ENCODE measurements at places on chromosomes 2 and 18. TPM values are rescaled to one million over a fixed set of nuclear protein-coding genes. Genes with fewer than 3 reads are reported as not detected.
A peak's percentile ranks its signal among the peaks of the same experiment; 100 is the strongest.

- DNase-seq: no peak
These were observed 100.8 kb upstream of the KCTD1 start for GRCh38 chr18:26649193-26649543.

DNA sequence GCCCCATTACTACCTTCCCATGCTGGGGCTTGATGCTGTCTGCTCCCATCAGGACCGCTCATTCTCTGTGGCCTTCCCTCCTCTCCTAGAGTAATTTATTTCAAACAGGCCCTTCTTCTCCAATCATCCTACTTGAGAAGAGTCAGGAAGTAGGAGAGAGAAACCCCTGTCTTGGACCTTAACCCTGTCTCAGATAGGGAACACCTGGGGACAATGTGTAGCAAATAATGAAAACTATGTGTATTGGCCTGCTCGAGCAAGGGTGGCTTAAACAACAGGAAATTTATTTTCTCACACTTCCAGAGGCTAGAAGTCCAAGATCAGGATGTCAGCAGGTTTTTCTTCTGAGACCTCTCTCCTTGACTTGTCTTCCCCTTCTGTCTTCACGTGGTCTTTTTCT is 26.6 kb upstream of the NEMP2 start:
- no peak for DNase-seq

DNA sequence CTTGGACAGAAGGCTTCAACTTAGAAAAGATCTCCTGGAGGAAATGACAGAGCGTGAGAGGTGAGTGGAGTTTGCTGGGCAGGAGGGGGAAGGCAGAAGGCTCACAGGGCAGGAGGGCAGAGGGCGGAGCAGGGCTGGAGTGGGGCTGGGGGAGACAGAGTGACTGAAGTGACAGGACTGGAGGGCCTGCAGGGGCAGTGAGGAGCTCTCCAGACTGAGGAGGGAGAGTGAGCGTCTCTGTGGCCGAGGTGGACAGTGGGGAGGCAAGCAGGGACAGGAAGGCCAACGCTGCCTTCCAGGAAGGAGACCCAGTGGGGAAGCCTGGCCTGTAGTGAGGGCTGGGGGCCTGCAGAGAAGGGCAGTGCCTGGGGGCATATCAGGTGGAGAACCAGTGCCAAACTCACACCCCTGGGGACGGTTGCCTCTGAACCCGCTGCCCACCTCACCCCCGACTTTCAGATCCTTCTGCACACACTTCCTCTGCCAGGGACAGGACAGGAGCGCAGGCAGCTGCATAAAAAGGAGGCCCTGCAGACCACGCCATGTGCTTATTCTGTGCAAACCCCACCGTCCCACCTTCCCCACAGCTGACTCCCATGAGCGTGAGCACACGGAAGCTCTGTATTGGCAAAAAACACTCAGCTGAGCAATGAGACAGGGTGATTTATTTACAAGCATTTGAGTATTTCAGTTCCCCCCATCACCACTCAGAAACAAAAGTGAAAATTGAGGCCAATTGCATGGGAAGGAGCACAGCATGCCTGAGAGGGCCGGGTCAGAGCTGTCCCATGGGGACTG is 244.3 kb downstream of the FAM210A start:
- DNase-seq: no peak

DNA sequence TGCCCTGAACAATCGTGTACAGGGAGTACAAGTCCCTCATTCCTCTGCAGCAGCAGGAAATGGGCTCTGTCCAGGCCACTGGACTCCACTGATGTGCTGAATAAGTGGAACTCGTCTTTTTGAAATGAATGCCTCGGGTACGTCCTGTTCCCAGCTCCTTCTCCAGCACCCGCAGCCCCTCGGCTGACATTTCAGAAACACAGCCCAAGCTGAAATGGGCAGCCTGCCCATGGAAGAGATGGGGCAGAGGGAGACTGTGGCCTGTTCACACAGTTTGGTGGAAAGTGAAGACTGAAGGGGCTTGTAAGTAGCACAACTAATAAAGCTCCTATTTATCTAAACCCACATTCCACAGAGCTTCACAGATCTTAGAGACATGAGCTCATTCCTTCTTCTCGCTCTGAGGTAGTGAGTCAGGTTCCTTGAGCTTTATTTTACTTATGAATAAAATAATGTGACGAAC is 498.6 kb downstream of the TXNL1 start:
- DNase-seq: peak; percentile 65

GRCh38 chr2:85736456-85737355 is 17.1 kb upstream of the ATOH8 start:
- DNase-seq: no peak

- no peak for DNase-seq
These were observed at the start of gene VAMP8 for GRCh38 chr2:85577386-85578242. Gene VAMP8, plus strand, starts transcription at chr2:85577586. Its CDS starts 61 bp downstream, at chr2:85577647.

DNA sequence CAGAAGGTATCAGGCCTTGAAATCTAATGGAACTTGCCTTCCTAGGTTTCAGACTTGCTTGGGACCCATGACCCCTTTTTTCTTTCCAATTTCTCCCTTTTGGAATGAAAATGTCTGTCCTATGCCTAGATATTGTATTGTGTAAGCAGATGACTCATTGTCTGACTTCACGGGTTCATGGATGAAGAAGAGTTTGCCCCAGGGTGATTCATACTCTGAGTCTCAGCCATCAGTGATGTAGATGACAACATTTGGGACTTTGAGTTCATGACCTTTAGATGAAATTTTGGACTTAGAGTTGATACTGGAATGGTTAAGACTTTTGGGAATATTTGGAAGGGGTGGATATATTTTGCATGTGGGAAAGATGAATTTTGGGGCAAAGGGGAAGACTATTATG is 11.2 kb upstream of the SCYGR5 start:
- DNase-seq: no peak

DNA sequence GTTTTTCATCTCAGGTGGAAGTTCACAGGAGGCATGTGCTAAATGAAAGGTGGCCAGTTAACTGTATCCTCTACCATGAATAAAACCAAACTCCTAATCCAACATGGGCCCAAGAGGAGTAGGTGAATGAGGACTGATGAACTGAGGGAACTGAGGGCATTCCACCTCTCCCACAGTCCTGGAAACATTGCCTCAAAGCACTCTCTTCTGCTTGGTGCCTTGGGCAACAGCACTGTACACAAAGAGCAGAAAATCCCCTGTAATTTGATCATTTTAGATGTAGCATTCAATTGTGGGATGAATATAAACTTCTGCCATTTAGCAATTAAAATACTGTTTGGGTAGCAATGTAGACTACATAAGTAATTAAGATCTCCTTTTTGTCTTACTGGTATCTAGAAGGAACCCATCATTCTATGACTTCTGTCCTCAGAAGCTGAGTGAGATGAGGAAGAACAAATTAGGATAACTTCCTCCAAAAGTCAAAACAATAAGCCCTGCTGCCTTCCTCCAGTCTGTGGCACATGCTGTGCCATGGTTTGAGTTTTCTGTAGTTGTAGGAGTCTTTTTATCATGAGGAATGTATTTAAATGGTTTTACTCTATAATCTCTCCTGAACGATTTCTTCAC is 86.7 kb upstream of the ZEB2 start:
- no peak for DNase-seq

- DNase-seq: no peak
These were observed 26.8 kb upstream of the NARS1 start for GRCh38 chr18:57648414-57648813.

DNA sequence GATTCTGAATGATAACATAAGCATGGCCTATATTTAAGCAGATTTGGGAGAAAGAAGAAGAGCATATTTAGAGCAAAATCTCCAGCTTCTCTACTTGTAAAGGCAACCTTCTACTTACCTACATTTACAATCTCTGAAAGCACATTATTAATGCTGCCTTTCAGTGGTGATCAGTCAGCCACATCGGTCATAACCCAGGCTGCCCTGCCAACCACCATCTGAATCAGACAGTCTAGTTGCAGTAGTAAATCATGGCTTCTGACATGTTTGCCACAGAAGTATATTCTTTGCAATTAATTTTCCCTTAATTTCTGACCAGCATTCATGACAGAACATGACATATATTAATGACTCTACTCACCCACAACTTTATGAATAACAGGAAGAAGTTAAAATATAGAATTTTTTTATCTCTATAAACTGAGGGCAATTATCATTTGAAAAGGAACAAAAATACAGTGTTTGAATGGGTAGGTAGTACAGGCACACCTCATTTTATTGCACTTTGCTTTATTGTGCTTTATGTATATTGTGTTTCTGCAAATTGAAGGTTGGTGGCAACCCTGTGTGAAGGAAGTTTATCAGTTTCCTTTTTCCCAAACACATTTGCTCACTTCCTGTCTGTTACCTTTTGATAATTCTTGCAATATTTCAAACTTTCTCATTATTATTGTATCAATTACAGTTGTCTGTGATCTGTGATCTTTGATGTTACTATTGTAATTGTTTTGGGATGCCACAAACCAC is 531.6 kb upstream of the CHAC2 start:
- DNase-seq: no peak

GRCh38 chr2:104493698-104494097 is 360.2 kb upstream of the POU3F3 start:
- DNase-seq: no peak

GRCh38 chr2:70322518-70322917 is 20.7 kb upstream of the FAM136A start:
- no peak for DNase-seq

- peak; percentile 42 for DNase-seq
These were observed 123.8 kb downstream of the CAPN13 start for GRCh38 chr2:30683236-30683956.

DNA sequence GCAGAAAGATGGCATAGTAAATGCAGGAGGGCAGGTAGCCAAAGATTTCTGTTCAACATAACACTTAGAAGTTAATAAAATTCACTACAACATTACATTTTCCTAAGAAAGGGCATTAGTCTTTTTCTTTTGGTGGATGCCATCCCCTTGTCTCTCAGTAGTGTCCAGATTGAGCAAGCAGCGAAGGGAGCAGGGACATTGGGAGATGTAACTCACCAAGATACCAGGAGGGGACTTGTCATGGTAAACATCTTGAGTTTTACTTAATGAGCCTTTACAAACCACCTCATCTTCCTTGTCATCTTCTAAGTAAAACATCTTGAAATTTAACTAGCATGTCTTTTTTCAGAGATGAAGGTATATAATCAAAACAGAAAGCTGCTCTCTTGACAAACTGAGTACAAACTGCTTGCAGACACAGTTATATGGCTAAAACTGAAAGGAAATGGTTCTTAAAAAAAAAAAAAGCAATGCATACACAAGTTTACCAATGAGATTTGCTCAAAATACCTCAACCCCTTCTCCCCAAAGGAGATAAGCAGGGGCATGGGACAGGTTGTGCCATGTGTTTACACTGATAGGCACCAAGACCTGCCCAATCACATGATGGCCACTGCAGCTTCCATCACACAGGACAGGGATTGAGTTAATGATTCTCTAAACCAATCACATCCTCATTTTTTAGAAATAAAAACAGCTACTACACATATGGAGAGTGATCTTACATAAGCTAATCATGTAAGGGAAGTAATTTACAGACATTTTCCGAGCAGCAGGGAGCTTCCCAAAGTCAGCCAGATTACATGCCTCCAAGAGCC is 30.3 kb downstream of the LPIN2 start:
- DNase-seq: no peak

DNA sequence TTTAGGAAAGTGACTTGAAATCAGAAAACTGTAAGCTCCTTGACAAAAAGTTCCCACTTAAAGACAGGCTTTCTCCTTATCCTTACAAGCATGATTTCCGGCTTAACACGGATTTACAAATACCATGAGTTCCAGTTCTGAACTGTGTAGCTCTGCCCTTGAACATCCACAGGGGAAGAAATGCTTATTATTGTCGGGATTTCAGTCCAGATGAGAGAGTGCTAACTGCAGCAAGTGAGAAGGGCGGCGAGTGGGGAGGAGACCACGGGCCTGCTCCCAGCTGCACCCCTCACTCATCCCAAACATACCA is 73.1 kb downstream of the LRRC30 start:
- DNase-seq: no peak

- DNase-seq: peak; percentile 75
These were observed at the start of gene OTOF for GRCh38 chr2:26477911-26478253. Gene OTOF, minus strand, starts transcription at chr2:26478124.

- DNase-seq: no peak
These were observed 40.7 kb downstream of the RHOB start for GRCh38 chr2:20487392-20488174.

DNA sequence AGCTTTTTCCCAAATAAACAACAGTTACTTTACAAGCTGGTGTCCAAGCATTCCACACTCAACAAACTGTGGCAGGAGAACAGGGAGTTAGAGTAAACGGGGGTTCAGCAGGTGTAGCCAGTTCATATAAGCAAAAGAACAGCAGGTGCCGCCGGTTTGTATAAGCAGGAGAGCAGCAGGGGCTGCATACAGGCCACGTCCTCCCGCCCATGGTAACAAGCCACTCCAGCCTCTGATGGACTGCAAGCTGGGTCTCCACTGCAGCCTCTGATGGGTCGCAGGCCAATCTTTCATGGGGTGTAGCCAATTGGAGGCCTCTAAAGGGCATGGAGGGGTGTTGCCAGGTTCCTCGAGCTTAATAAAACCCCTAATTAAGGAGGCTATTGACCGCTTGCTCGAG is 189.3 kb downstream of the ANKRD30B start:
- DNase-seq: peak; percentile 42

GRCh38 chr2:205535001-205535400 is 147.3 kb upstream of the NRP2 start:
- no peak for DNase-seq

DNA sequence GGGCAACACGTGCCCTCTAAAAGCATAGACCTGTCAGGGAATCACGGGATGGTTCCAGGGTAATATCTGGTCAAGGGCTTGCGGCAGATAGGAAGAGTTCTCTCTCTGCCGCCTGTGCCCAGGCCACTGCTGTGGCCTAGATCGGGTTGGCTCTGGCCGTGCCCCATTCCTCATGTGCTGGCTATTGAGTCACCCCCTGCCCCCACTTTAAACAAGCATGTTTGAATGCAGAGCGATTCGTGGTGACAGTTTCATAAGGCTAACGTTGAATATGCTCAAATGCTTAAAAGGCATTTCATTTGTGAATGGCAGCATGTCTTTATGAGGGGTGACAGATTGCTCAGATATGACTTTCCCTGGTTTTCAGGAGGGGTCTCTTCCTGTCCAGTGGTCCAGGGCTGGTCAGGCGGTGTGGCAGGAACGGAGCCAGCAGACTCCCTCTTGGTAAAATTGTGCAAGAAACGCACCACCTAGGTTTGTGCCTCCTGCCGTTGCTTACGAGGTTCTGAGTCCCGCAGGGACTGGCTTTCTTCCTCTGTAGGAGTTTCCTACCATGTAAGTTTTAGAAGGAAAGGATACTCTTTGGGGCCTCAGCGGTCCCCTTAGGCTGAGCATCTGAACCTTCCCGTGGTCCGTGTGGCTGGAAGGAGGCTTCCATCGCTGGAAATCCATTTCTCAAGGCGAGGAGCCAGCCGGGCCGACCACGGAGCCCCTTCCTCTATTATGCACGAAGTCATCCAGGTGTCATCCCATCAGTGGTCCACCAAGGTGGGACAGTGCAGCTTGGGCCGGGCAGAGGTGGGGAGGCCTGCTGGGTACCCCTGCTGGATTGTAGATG is 50.2 kb downstream of the AGAP1 start:
- DNase-seq: no peak

The ZNF638 gene
- total RNA-seq: 73.9 TPM

The RTP5 gene
- total RNA-seq: not detected

The DCC gene
- not detected for total RNA-seq

The TFCP2L1 gene
- total RNA-seq: 0.44 TPM

The C1QL2 gene
- total RNA-seq: not detected

The SPP2 gene
- not detected for total RNA-seq

The GPR35 gene
- total RNA-seq: 0.56 TPM

The GALNT13 gene
- 0.55 TPM for total RNA-seq

The CRYGD gene
- not detected for total RNA-seq

The AKAIN1 gene
- not detected for total RNA-seq

The CSRNP3 gene
- 4.5 TPM for total RNA-seq

The KLHL29 gene
- 4.2 TPM for total RNA-seq

The ABCB11 gene
- 0.12 TPM for total RNA-seq
